ENCODE measurements at places on chromosomes 4 and X.

GRCh38 chrX:133884430-133885394 lies 100.7 kb downstream of the GPC3 start:
- no peak overlapping the region for H3K27ac ChIP-seq
- no peaks in the 10 kb centered on the region for H3K36me3 ChIP-seq
- H3K4me3 ChIP-seq: no peak overlapping the region

DNA sequence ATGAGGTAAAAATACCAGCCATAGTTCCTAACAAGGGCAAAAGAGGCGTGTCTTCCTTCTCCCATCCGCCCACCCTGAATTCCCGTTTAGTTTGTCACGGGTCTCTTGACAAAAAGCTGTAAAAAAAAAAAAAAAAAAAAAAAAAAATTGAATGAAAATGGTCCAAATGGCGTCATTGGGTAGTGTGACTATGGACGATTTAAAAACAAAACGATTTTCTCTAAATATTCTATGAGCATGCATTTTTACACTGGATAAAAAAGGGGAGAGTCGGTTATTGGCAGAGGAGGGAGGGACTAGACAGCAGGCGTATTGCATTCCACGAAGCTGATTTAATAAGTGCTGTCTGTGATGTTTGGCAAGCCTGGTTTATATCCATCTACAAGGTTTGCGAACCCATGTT lies at the start of gene FAM133A:
Gene FAM133A, plus strand, starts transcription at position 338 of the 403 bp plus-strand sequence. CDS start 35,214 bp downstream, outside the sequence.
- DNase-seq: peak; percentile 5
- no peaks in the 10 kb centered on the region for H3K27me3 ChIP-seq
- no peaks in the 10 kb centered on the region for H3K4me1 ChIP-seq
- no peaks in the 10 kb centered on the region for H3K36me3 ChIP-seq
- peak within 1 kb of the TSS; percentile 80 for H3K4me3 ChIP-seq

DNA sequence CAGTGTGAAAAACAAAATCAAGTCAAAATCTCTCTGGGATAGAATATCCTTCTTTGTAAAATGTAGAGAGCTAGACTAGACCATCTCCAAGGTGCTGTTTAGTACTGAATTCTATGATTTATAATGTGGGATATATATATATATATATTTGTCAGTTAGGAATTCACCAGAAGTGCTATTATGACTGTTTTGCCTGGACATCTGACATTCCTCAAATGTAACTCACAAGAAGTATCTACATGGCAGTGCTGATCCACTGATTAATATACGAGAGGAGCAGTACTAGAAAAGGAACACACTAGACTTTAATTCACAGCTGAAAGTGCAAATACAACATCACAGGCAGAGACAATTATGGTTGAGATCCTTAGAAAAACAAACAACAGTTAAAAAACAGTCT lies 208.9 kb downstream of the GBA3 start:
- no peaks in the 10 kb centered on the region for H3K4me1 ChIP-seq
- no peaks in the 10 kb centered on the region for H3K27me3 ChIP-seq
- H3K27ac ChIP-seq: no peak overlapping the region
- DNase-seq: no peak

GRCh38 chrX:135193740-135194139 lies 22.5 kb upstream of the CT55 start:
- no peak for DNase-seq
- H3K27me3 ChIP-seq: no peaks in the 10 kb centered on the region
- H3K27ac ChIP-seq: no peak overlapping the region

DNA sequence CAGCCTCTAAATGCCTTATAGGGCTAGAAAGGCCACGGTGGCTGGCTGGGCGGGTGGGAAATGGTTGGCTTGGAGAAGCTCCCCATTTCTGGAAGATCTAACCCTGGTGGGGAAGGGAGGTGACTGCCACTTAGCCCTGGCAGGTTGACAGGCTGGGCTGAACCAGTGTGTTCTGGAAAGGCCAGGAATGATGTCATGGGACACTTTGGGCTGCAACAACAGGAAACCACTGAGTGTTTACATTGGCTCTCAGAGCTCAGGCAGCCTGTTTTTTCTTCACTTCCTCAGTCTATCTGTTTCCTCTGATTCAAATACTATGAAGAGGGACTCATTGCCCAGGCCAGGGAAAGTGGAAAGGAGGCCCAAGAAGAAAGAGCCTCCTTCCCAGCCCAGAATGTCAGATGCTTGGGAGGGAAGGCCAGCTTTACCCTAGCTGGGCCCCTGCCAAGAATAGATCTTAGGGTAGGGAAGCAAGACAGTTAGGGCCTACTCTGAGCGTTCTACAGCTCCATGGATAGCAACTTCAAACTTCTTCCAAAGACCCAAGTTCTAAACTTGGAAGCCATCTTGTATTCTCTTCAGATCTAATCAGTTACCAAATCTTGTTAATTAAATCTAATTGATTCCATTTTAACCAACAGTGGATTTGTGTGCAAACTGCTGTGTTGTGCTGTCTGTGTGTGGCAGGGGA lies 65.8 kb upstream of the MSN start:
- H3K27me3 ChIP-seq: no peaks in the 10 kb centered on the region
- peak overlapping the region; percentile 82 for H3K27ac ChIP-seq
- no peaks in the 10 kb centered on the region for H3K36me3 ChIP-seq
- H3K4me3 ChIP-seq: no peak overlapping the region

DNA sequence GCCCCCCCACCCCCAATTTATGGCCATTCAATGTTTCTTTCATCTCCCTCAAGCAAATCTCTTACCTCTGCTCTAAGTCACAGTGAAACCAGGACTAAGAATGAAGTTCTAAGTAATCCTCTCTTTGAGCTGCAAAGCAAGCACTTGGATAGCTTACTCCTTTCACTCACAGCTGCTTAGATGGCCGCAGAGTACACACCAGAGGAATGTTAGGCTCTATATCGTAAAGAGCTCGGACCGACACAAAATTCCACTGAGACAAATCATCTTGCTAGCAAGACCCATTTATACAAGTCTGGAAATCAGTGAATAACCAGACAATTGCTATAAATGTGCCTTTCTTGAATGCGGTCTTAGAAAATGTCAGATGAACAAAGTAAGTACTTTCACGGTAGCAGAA lies 135.0 kb downstream of the IDS start:
- no peaks in the 10 kb centered on the region for H3K4me1 ChIP-seq
- no peaks in the 10 kb centered on the region for H3K27me3 ChIP-seq
- H3K36me3 ChIP-seq: no peaks in the 10 kb centered on the region
- H3K27ac ChIP-seq: no peak overlapping the region
- no peak overlapping the region for H3K4me3 ChIP-seq
- no peak for DNase-seq

GRCh38 chr4:153413842-153414241 lies 52.3 kb upstream of the TMEM131L start:
- H3K4me3 ChIP-seq: no peak overlapping the region
- H3K36me3 ChIP-seq: no peaks in the 10 kb centered on the region
- no peaks in the 10 kb centered on the region for H3K27me3 ChIP-seq
- no peak for DNase-seq
- no peak overlapping the region for H3K27ac ChIP-seq

GRCh38 chr4:98566361-98567008 lies 91.9 kb downstream of the TSPAN5 start:
- H3K4me3 ChIP-seq: no peak overlapping the region
- no peaks in the 10 kb centered on the region for H3K27me3 ChIP-seq
- no peaks in the 10 kb centered on the region for H3K36me3 ChIP-seq
- no peak overlapping the region for H3K27ac ChIP-seq
- no peaks in the 10 kb centered on the region for H3K4me1 ChIP-seq
- DNase-seq: no peak

DNA sequence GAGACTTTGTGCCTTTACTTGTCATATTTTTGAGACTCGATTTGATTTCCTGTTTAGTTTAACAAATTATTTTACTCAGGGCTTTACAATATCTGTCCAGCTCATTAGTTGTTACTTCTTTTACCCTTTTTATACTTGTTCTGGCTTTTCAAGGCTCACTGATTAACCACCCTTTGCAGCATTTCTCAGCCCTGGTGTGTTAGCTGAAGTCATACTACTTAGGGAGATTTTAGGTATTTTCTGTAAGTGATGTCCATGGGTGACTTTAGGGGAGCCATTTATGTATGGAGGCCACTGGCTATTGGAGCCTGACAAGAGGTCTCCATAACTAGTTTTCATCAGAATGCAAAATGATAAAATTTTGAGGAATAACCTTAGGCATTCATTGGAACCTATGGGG lies 147.2 kb downstream of the RPA4 start:
- no peak overlapping the region for H3K4me3 ChIP-seq
- no peaks in the 10 kb centered on the region for H3K27me3 ChIP-seq
- no peak for DNase-seq
- no peaks in the 10 kb centered on the region for H3K4me1 ChIP-seq
- no peaks in the 10 kb centered on the region for H3K36me3 ChIP-seq
- no peak overlapping the region for H3K27ac ChIP-seq
